ENCODE measurements at places on chromosomes 2 and 18. TPM values are rescaled to one million over a fixed set of nuclear protein-coding genes. Genes with fewer than 3 reads are reported as not detected.

DNA sequence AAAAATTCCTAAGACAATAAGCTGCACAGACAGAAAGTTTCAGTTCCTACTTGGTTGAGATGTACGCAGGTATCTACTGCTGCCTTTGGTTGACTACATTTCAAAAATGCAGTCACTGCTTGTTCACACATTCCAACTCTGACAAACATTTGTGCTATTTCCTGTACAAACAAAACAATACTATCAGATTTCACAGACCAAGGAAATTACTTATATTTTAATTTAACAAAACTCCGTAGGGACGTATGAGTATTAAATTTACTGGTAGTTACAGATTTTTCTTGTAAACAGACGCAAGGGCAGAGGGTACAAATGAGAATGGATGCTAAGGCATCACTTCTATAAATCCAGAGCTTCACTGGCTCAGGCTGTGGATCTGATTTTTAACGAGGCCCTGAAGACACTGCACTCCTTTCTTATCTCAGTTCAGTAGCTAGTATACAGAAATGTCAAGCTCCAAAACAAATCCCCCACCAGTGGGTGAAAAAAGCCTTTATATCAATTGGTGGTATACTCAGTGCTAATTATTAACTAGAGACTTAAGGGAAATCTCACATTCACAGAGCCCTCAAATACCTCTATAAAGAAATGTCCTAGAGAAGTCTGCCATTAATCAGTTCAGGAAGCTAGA, 31.7 kb upstream of the TTC32 start:
- peak; percentile 82 for DNase-seq

DNA sequence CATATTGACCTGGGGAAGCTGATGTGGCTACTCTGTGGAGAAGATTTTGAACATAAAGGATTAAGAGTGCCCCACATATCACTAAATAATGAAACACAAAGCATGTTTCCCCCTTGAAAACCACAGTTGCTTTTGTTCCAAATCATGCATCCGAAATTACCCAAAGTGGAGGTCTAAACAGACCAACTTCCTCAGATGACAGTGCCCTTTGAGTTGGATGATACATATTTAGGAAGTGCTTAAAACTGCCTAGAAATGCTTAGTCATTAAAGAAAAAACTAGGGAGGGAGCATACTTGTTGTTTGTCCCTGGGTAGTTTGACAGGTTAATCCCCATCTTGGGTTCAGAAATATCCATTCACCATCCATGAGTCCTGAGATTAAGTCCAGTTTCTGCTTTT, 1070.3 kb downstream of the SUCLG1 start:
- no peak for DNase-seq

DNA sequence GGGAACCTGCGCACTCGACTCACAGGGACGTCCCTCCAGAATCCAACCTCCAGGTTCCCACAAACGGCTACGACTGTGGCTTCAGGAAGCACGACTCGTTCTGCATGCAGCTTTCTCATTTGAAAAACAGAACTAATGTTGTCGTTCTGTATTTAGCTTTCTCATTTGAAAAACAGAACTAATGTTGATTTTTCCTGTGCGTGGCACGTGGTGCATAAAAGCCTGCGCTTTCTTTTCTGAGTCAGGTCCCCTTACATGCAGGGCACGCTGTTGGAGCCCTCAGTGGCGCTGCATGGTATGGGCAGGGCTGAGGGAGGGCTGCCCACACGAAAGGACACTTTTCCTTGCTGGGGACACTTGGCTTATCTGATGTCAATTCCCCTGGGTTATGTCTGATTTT, 124.3 kb downstream of the TMEM18 start:
- DNase-seq, result no peak

DNA sequence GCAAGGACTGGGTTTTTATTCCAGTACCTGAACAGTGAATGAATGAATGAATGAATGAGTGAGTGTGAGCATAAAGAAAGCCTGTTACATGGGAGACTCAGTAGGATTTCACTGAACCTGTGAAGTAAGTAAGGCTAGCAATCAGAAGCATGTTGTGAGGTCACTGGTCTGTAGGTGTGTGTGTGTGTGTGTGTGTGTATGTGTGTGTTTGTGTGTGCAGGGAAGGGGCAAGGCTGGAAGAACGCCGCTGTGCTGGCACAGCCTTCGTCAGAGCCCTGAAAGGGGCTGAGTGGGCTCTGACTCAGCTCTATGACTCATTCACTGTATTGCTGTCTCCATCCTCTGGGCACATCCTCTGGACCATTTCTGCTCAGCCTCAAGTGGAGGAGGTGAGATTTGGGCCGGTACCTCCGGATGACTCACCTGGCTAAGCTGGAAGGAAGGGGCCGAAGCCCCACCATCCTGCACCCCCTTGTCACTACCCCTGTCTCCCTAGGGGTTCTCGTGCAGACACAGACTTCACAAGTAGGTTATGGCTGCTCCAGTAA, 51.4 kb upstream of the MRPL33 start:
- DNase-seq, result no peak

GRCh38 chr2:6337472-6337820, 528.3 kb downstream of the CMPK2 start:
- DNase-seq, result no peak

Gene B4GALT6
- 7.4 TPM for total RNA-seq

DNA sequence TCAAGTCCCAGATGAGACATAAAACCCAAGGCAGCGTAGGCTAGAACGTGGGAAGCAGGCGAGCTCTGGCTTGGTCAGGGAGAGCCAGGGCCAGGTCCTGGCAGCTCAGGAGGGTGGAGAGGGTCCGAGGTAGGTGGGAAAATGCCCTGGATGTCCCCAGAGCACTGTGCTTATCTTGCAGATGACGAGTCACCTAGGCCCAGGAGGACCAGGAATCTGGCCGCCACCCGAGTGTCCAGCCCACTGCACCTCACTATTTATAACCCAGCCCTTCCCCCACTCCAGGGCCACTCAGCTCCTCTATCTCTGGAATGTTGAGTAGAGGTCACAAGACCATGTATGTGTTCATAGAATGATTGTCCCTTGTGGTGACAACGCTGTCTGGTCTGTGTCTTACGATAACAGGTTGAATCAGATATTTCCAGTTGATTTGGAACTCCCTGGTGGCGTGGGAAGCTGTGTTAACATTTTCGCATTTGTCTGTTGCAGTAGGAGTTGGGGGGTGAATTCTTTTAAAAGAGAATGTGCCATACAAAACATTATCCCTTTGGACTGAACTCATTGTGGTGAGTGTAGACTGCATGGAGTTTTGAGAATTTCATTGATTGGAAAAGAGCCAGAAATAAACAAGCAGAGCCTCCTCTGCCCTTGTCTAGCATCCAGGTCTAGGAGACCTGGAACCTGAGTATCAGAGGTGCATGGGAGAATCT, 47.5 kb downstream of the EMILIN2 start:
- no peak for DNase-seq

GRCh38 chr2:79789811-79790210, 277.0 kb downstream of the CTNNA2 start:
- DNase-seq, result no peak

Data from epithelial cell of proximal tubule (primary cell).